Right hindlimb (tissue), 1 donor: ENCODE measurements at places on chromosomes 7 and 10.
A peak's percentile ranks its signal among the peaks of the same experiment; 100 is the strongest.

DNA sequence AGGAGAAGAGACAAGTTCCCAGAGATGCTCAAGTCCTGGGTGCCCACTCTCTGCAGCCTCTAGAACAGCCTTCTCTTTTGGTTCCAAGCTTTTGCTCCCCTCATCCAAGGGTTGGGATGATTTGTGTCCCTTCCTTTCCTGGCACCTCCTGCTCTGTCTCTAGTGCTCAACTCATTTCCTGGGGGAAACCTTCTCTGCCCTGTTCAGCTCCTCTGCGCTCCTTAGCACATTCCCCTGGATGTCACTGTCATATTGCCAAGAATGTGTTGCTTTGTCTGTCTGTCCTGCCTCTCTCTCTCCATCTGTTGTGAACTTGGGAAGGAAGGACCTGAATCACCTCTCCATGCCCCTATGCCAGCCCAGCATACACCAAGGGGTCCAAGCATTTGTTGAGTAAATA, 5.1 kb upstream of the LBX1 start:
- no peak for DNase-seq

- no peak for DNase-seq
Observed at GRCh38 chr7:72325561-72325960, 86.6 kb downstream of the CALN1 start.

DNA sequence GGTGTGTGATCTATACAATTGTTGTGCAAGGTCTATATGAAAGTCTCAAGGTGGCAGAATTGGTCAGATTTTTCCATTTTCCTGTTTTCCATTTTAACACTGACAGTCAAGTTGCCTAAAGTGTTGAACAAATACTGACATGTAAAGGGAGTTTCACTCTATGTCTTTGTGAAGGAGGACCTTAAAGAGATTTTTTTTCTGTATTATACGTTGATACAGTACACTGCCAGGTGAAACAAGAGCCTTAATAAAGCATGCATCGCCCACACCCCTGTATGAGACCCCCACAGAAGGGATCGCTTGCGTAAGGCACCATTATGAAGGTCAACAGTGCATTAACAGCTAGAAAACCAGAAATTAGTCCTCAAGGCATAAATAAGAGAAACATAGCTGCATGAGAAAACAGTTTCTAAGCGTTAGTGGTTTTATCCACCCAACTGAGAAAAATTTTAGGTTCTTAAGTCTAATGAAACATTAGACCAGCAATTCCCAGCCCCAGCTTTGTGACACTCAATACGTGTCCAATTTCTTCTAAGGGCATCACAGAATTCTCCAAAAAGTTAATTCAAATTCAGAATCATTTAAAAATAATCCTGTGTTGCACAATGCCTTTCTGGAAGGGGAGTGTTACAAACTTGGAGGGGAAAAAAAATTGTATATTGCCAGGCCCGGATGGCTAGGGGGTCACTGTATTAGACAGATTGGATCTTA, 6.9 kb downstream of the KLF6 start:
- DNase-seq = no peak

- peak; percentile 74 for DNase-seq
Observed at GRCh38 chr10:32957341-32958084, 517 bp downstream of the ITGB1 start.

DNA sequence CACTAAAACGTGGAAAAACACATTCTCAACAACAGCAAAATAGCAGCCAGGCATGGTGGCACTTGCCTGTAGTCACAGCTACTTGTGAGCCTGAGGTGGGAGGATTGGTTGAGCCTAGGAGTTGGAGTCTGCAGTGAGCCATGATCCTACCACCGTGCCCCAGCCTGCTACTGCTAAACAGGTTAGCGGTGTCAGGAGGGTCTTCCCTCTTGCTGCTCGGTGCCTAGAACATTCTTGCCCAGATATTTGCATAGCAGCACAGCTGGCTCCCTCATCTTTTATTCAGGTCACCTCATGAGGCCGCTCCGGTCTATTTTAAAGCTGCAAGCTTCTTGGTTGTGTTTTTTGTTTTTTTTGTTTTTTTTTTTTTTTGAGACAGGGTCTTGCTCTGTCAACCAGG, 2.9 kb upstream of the RABGEF1 start:
- no peak for DNase-seq

DNA sequence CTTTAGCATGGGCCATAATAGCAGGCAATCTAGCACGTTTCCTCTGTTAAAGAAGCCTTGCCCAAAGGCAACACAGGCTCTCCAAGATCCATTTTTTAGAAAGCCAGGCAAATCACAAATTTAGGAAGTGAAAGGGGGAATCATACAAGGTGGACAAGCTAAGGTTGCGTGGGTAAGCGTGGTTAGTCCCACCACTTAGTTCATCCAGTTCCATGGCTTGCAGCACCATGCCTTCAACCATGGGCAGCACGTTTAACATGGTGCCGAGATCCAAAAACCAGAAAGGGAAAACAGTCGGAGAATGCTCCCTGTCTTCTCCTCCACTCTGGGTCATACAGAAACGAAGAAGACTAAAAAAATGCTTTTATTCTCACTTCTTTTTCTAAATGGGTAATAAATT, 234.4 kb upstream of the IMMP2L start:
- DNase-seq = no peak

GRCh38 chr10:90817128-90817889, 40.5 kb downstream of the HTR7 start:
- DNase-seq = no peak

- no peak for DNase-seq
Observed at GRCh38 chr7:50674896-50675835, 107.5 kb downstream of the GRB10 start.

GRCh38 chr10:16509996-16510395, 11.7 kb downstream of the C1QL3 start:
- DNase-seq = no peak

- no peak for DNase-seq
Observed at GRCh38 chr10:98444314-98445006, 2.3 kb downstream of the HPS1 start.

- DNase-seq = no peak
Observed at GRCh38 chr7:149714910-149715471, 58.4 kb downstream of the ZNF467 start.

DNA sequence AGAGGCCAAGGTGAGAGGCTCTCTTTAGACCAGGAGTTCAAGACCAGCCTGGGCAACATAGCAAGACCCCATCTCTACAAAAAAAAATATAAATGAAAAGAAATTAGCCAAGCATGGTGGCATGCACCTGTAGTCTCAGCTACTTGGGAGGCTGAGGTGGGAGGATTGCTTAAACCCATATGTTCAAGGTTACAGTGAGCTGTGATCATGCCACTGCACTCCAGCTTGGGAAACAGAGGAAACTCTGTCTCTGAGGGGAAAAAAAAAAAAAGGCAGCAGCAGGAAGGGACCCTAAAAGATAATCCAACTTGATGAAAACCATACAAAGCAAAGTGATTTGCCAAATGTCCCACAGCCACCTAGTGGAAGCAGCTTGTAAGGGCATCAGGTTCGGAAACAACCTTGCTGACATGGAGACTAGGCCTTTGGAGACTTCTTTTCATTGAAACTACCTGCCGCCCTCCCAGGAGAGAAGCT, 15.6 kb upstream of the PBLD start:
- DNase-seq = no peak

DNA sequence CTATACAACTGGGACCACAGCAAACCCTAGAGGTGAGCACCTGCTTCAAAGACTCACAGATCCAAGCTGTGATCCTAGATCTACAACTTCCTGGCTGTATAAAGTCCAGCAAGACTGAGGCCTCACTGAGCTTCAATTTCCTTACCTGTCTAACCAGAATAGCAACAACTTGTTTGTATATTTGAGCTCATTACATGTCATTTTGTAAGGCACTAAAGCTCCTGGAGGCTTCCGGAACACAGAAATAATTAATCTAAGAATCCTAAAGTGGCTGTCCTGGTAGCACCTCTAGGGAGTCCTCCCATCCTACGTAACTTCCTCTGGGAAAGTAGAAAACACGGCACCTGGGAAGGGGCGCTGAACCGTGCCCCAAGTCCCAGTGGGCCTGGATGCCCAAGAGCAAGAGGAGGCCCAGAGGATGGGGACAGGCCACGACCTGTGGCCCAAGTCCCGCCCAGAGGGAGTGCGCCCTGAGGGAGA, 39.4 kb downstream of the HK1 start:
- peak; percentile 46 for DNase-seq

DNA sequence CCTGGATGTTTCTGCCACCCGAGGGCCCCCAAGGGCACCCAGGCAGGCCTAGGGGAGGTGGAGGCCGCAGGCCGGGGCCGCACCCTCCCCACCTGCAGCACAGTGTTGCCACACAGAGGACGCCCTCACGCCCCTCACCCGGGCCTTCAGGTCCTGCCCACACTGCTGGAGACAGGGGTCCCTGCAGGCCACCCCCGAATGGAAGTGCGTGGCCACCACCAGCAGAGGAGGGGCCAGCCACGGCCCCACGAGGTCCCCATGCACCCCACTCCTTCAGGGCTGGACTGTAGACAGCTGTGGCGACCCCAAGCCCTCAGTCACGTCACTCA, 35.4 kb downstream of the ADAP1 start:
- no peak for DNase-seq

GRCh38 chr7:151082141-151083070, 887 bp downstream of the TMUB1 start:
- no peak for DNase-seq

- no peak for DNase-seq
Observed at GRCh38 chr7:136741941-136742340, 126.5 kb upstream of the CHRM2 start.

GRCh38 chr7:54932818-54933543, 85.8 kb upstream of the EGFR start:
- peak; percentile 83 for DNase-seq

DNA sequence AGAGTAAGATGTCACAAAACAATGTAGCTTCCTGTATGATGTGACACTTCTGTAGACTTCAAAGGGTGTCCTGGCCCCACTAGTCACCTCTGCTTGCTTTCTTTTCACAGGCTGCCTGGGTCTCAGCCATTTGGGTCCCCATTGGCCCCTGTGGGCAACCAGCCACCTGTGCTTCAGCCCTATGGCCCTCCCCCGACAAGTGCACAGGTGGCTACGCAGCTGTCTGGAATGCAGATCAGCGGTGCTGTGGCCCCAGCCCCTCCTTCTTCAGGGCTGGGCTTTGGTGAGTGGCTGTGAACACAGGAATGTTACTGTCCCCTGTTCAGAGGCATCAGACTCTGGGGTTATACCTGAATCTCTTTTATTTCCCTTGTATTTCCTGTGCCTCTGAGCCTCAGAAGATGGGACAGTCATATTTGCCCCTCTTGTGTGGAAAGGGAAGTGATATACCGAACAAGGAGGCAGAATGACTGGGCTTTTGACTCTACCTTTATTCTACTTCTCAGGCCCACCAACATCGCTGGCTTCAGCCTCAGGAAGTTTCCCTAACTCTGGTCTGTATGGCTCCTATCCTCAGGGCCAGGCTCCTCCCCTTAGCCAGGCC, 15.4 kb downstream of the SEC24C start:
- no peak for DNase-seq
